ENCODE measurements at places on chromosomes 11 and 22.

- DNase-seq, result no peak
Measured at GRCh38 chr22:31239771-31240370, 27.8 kb downstream of the LIMK2 start.

GRCh38 chr11:88521799-88522201 lies 184.3 kb upstream of the CTSC start:
- DNase-seq, result no peak

- no peak for DNase-seq
Measured at GRCh38 chr22:37207981-37208380, 4.3 kb downstream of the SSTR3 start.

DNA sequence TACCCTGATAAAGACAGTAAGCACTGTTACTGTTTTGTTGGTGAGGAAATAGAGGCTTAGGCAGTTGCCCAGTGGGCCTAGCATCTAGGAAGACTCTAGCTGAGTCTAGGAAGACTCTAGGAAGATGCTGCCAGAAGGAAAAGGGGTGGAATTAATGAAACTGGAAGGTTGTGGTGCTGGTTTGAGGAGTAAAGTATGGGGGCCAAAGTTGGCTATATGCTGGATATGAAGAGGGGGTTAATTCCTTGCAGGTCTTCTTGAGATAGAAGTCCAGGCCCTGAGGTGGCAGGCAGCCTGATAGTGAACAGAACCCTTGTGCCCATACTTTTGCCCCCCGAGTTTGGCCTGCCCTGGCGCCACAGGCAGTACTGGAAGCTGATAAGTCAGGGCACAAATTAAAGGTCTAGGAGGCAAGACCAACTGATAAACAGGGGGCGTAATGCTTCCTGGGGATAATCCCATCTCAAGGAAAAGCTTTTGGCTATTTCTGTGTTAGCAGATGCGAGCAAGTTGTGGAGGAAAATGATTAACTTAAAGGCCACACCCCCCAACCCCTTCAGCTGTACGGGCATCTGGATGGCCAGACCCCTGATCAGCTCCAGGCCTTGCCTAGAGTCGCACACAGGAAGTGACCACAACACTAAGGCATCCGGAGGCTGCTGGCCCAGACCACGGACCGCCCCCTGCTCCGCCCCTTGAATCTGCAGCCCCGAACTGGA lies 3.1 kb downstream of the ILK start:
- peak; percentile 96 for DNase-seq

- no peak for DNase-seq
Measured at GRCh38 chr11:6402061-6402470, 11.8 kb downstream of the SMPD1 start.

GRCh38 chr11:64503186-64503753 lies 87.8 kb upstream of the SLC22A12 start:
- no peak for DNase-seq
